Neural progenitor cell (in vitro differentiated cells): ENCODE measurements at places on chromosomes 7 and 10. TPM values are rescaled to one million over a fixed set of nuclear protein-coding genes. Genes with fewer than 3 reads are reported as not detected.

GRCh38 chr7:28588602-28589001 is 176.3 kb downstream of the CREB5 start:
- no peak overlapping the region for H3K4me3 ChIP-seq
- no peaks in the 10 kb centered on the region for H3K27me3 ChIP-seq
- no peaks in the 10 kb centered on the region for H3K36me3 ChIP-seq

DNA sequence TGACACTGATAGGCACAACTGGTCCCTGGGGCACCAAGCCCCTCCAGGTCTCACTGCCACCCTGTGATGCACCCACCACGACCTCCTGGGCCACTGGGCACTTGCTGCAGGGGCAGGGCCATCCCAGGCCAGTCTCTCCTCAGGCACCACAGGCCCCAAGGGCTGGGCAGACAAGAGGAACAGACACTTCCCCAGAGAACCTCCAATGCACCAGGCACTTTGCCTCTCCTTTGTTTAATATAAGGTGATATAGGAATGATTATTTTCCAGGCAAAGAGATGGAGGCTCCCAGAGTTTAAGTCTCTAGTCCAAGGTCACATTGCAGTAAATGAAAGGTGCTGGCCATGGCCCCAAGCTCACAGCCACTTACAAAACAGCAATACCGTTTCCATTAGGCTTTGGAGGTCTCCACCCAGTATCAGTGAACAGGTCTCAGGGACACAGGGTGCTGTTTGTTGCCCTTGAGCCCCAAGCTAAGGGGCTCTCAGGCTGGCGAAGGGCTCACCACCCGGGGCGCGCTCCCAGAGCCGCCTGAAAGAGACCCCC is 4.5 kb downstream of the DEPP1 start:
- H3K4me3 ChIP-seq: peak overlapping the region; percentile 50
- H3K36me3 ChIP-seq: no peaks in the 10 kb centered on the region
- H3K4me1 ChIP-seq: peaks cover 25% of the 10 kb centered on the region
- H3K27ac ChIP-seq: no peak overlapping the region
- H3K27me3 ChIP-seq: peaks cover 23% of the 10 kb centered on the region
- DNase-seq: no peak

DNA sequence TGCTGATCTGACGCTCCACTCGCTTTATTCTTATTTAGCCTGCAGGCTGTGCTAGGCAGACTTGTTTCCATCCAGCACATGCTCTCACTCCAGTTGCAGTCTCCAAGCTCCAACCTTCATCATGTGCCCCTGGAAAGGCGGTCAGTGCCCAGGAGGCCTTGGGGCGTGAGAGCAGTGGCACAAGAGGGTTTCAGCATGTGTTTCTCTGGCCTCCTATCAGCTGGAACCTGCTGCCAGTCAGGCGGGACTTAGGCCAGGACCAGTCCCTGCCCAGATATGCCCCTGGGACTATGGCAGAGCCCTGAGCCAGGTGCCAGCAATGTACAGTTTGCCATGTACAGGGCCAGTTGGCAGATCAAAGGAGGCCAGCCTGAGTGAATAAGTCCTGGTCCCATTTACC is 330.2 kb upstream of the FZD1 start:
- H3K27ac ChIP-seq: no peak overlapping the region
- no peaks in the 10 kb centered on the region for H3K27me3 ChIP-seq
- H3K4me1 ChIP-seq: peaks cover 10% of the 10 kb centered on the region
- DNase-seq: no peak
- H3K4me3 ChIP-seq: no peak overlapping the region

The PURB gene
- 18.5 and 26.5 TPM in 2 replicates for total RNA-seq

- H3K4me3 ChIP-seq: no peak overlapping the region
- no peak for DNase-seq
- no peaks in the 10 kb centered on the region for H3K27me3 ChIP-seq
- peaks cover 25% of the 10 kb centered on the region for H3K4me1 ChIP-seq
- H3K27ac ChIP-seq: no peak overlapping the region
Observed at GRCh38 chr10:121551210-121551885, 46.9 kb downstream of the FGFR2 start.

GRCh38 chr7:20216406-20217036 is 663 bp downstream of the MACC1 start:
- H3K27ac ChIP-seq: no peak overlapping the region
- no peaks in the 10 kb centered on the region for H3K27me3 ChIP-seq
- peaks cover 8% of the 10 kb centered on the region for H3K4me1 ChIP-seq
- no peak for DNase-seq
- peak overlapping the region; percentile 16 for H3K4me3 ChIP-seq

- peaks cover 19% of the 10 kb centered on the region for H3K27me3 ChIP-seq
- no peak overlapping the region for H3K27ac ChIP-seq
- H3K4me1 ChIP-seq: no peaks in the 10 kb centered on the region
- H3K36me3 ChIP-seq: no peaks in the 10 kb centered on the region
- no peak overlapping the region for H3K4me3 ChIP-seq
- DNase-seq: no peak
Observed at GRCh38 chr7:103432712-103433111, 13.3 kb downstream of the SLC26A5 start.

GRCh38 chr10:124047427-124048152 is 45.8 kb downstream of the CHST15 start:
- H3K27ac ChIP-seq: no peak overlapping the region
- DNase-seq: no peak
- H3K36me3 ChIP-seq: no peaks in the 10 kb centered on the region
- H3K4me3 ChIP-seq: no peak overlapping the region

GRCh38 chr10:50968386-50969091 is 83.1 kb upstream of the A1CF start:
- no peak for DNase-seq
- no peaks in the 10 kb centered on the region for H3K4me1 ChIP-seq
- H3K27me3 ChIP-seq: no peaks in the 10 kb centered on the region
- no peak overlapping the region for H3K4me3 ChIP-seq

DNA sequence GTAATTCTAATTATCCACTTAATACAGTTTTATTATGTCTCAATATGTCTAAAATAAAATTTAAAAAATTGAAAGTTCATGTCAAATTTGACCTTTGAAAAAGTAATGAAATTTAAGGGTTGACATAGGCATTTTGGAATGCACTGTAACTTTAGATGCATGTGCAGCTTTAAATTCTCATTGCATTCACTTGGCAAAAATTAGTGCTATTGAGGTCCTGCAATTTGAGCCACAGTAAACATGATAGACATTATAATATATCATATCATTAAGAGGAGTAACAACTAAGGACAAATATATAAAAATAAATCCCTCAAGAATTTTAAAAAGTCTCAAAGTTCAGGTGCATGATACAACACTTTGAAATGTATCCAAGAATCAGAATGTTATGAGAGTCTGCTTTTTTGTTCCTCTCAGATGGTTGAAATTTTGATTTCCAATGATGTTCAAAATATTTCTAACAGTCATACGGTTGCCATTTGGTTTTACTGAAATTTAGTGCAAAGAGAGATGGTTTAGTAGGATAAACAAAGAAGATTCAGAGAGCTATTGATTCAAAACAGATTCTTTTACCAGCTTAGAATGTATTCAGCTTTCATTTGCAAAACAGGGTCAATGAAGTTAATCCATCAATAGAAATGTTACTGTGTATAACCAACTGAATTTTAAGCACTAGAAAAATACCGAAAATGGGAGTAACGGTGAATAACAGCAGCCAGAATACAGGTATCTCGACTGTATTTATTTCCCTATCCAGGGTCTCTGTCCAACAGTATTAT is 71.8 kb downstream of the SEMA3A start:
- H3K27me3 ChIP-seq: no peaks in the 10 kb centered on the region
- H3K4me1 ChIP-seq: peaks cover 40% of the 10 kb centered on the region
- no peak for DNase-seq
- peak overlapping the region; percentile 48 for H3K27ac ChIP-seq
- no peak overlapping the region for H3K4me3 ChIP-seq
- peaks cover 10% of the 10 kb centered on the region for H3K36me3 ChIP-seq

- H3K4me1 ChIP-seq: no peaks in the 10 kb centered on the region
- H3K27me3 ChIP-seq: no peaks in the 10 kb centered on the region
- DNase-seq: no peak
- no peak overlapping the region for H3K4me3 ChIP-seq
- no peaks in the 10 kb centered on the region for H3K36me3 ChIP-seq
- H3K27ac ChIP-seq: no peak overlapping the region
Observed at GRCh38 chr10:36608866-36609265, 516.5 kb upstream of the ANKRD30A start.

DNA sequence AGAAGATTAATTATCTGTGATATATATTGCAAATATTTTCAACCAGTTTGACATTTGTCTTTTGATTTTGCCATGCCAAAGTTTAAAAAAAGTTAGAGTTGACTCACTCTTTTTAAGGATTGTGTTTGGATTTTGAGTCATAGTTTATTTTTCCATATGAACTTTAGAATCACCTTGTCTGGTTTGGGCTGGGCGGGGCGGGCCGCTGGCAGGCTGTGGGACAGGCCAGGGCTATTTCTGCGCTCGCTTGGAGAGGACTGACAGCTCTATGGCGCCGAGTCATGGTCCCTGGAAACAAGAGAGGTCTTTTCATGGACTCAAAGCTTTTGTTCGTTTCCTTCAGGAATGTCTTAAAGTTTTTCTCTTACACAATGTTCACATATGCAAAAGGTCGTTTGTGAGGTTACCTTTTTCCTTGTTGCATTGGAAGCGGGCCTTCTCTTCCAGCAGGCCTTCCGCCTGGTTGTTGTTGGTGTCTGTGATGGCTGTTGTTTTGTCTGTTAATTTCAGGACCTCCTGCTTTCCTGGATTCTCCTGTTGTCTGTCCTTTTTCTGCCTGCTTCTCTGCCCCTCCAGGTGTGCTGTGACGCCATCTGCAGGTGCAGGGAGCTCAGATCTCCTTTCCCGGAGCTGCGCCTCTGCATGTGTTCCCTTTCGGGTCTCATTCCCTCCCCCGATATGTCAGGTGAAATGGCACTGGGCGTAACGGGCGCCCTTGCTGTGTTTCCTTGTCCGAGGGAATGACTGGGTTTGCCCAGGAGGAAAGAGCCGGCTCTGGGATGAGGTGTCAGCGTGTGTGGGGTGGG is 53.8 kb downstream of the INPP5A start:
- no peaks in the 10 kb centered on the region for H3K36me3 ChIP-seq
- H3K4me1 ChIP-seq: peaks cover 13% of the 10 kb centered on the region
- no peak overlapping the region for H3K4me3 ChIP-seq
- no peaks in the 10 kb centered on the region for H3K27me3 ChIP-seq

The CC2D2B gene
- total RNA-seq: 0.22 and 0.37 TPM in 2 replicates

GRCh38 chr7:139231513-139232376 is 708 bp downstream of the UBN2 start:
- peaks cover 6% of the 10 kb centered on the region for H3K4me1 ChIP-seq
- H3K27ac ChIP-seq: peak overlapping the region; percentile 70
- H3K36me3 ChIP-seq: no peaks in the 10 kb centered on the region
- no peaks in the 10 kb centered on the region for H3K27me3 ChIP-seq
- H3K4me3 ChIP-seq: peak overlapping the region; percentile 97

The FRAT1 gene
- total RNA-seq: 2.0 and 8.8 TPM in 2 replicates

DNA sequence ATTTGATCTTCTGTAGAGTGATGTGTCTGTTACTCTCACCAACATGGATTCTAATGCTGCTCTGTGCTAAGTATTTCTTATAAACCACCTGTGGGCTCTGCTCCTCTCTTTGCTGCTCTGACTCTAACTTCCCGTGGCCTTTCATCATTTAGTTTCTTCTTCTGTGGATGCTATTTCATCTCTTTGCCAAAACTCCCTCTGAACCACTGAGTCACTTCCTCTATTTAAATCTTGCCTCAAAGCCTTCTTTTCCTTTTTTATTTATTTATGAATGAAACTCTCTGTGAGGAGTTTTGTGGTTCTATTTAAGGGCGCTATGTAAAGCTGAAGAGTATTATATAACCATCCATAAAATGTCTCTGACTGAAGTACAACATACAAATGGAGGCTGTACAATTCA is 538.5 kb downstream of the SUGCT start:
- no peaks in the 10 kb centered on the region for H3K36me3 ChIP-seq
- no peak overlapping the region for H3K4me3 ChIP-seq
- DNase-seq: no peak
- no peak overlapping the region for H3K27ac ChIP-seq
- H3K4me1 ChIP-seq: peaks cover 5% of the 10 kb centered on the region

DNA sequence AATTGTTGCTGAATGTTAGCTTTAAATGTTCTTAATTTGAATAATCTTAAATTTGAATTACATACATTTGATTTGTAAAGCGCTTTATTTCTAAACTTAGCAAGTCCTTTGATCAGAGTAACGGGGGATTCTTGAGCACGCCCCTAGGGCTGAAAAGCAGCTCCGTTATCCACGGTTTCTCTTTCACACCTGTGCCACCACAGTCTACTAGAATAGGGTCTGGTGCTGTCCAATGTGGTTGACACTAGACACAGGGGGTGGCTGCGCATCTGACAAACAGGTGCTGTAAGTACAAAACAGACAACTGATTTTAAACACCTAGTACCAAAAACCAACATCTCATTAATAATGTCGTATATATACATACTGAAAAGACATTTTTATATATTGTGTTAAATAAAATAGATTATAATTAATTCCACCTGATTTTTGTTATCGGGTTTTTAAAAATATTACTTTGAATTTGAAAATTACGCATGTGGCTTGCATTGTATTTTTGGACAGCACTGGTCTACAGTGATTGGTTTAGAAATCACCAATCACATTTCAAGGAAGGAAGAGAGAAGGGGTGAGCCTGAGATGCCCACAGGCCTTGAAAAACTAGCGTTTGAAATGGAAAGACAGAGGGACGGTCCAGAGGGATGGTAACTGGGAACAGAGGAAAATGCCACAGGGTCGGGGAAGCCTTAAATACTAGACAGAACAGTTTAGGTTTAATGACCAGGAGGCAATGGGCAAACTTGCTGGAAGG is 7.3 kb downstream of the SEPHS1 start:
- H3K4me3 ChIP-seq: no peak overlapping the region
- DNase-seq: no peak
- no peaks in the 10 kb centered on the region for H3K36me3 ChIP-seq

GRCh38 chr7:133771788-133772419 is 355.2 kb upstream of the LRGUK start:
- no peak overlapping the region for H3K4me3 ChIP-seq
- no peak overlapping the region for H3K27ac ChIP-seq

DNA sequence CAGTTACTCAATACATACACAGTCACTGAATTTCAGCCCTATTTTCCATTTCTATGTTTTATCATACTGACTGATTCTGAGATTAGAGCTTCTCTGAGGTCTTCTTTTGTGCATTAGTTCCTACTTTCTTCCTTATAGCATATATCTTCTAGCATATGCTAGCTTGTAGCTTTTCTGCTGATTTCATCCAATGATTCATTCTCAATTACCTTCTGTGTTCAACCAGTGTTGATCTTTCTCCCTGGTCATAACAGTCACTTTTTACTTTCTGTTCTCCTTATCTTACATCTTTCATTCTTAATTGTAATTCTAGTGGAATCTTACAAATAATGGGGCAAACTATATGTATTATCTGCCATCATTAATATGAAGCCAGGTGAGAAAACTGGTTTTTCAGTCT is 159.5 kb upstream of the HGF start:
- no peak overlapping the region for H3K4me3 ChIP-seq
- no peak overlapping the region for H3K27ac ChIP-seq
- peaks cover 5% of the 10 kb centered on the region for H3K4me1 ChIP-seq

GRCh38 chr10:14665304-14665703 is 109.4 kb downstream of the FAM107B start:
- no peak overlapping the region for H3K4me3 ChIP-seq
- H3K4me1 ChIP-seq: no peaks in the 10 kb centered on the region
- H3K27me3 ChIP-seq: no peaks in the 10 kb centered on the region
- no peak for DNase-seq
- H3K27ac ChIP-seq: no peak overlapping the region

The ELN gene
- total RNA-seq: 0.47 and 1.1 TPM in 2 replicates

- DNase-seq: no peak
- H3K27ac ChIP-seq: no peak overlapping the region
- no peaks in the 10 kb centered on the region for H3K36me3 ChIP-seq
- no peaks in the 10 kb centered on the region for H3K27me3 ChIP-seq
Observed at GRCh38 chr7:86788948-86789347, 145.2 kb downstream of the GRM3 start.

The ZNF853 gene
- 6.2 and 8.2 TPM in 2 replicates for total RNA-seq

The ERV3-1 gene
- total RNA-seq: 44.6 and 50.0 TPM in 2 replicates

- H3K27me3 ChIP-seq: no peaks in the 10 kb centered on the region
- no peak for DNase-seq
- peaks cover 10% of the 10 kb centered on the region for H3K4me1 ChIP-seq
- no peaks in the 10 kb centered on the region for H3K36me3 ChIP-seq
Observed at GRCh38 chr7:131188367-131189339, 139.0 kb upstream of the MKLN1 start.
